ENCODE measurements at places on chromosomes 1 and 21.
A peak's percentile ranks its signal among the peaks of the same experiment; 100 is the strongest.

- no peak for DNase-seq
Measured at GRCh38 chr21:20902511-20902910, 95.7 kb upstream of the NCAM2 start.

GRCh38 chr21:25838809-25839208, 104.0 kb downstream of the GABPA start:
- no peak for DNase-seq

GRCh38 chr1:42152119-42152518, 1.1 kb upstream of the GUCA2B start:
- DNase-seq, result peak; percentile 61

DNA sequence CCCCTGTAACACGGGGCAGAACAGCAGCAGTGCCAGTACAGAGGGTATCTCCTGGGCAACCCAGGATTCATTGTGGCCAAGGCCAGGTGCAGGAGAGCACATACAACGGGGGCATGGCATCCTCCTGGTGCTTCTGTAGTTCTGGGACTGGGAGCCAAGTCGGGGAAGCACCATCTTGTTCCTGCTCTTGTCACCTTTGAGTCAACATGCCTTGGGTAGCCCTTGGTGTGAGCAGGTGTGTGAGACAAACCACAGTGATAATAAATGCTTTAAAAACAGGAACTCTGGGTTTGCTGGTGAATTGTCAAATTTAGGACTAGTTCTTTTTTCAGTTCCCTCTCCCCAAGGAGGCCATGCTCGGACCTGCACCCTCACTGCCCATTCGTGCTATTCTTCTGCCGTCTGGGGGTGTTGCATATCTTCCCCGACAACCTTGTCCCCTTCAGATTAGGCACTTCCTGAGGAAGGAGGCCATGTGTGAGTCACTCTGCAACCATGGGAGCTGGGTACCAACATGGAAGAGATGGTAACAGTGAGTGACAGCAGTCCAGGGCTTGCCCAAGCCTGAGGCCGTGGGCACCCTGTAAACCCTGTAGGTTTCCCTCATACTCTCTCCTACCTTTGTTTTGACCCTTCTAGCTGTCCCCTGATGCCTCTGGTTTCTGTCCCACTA, 150.2 kb downstream of the GRIK3 start:
- no peak for DNase-seq

All from epithelial cell of prostate (primary cell).